Glutamatergic neuron (in vitro differentiated cells): ENCODE measurements at places on chromosomes 13 and 19. TPM values are rescaled to one million over a fixed set of nuclear protein-coding genes. Genes with fewer than 3 reads are reported as not detected.

Gene ZNF208
- not detected for total RNA-seq

Gene CCDC159
- total RNA-seq: 8.0 TPM

Gene CYSLTR2
- 4.9 TPM for total RNA-seq

Gene S1PR4
- not detected for total RNA-seq
